Fibroblast of the conjunctiva (primary cell): ENCODE measurements at places on chromosomes 13 and 19.

- no peak for DNase-seq
These were observed 6.3 kb downstream of the BICRA start for GRCh38 chr19:47615230-47615629.

GRCh38 chr19:29714953-29715700, at the start of gene C19orf12:
C19orf12 (minus strand) TSS chr19:29715261; CDS start chr19:29708413, 6,848 bp downstream.
- DNase-seq = no peak

GRCh38 chr13:71459708-71460107, 407.3 kb downstream of the DACH1 start:
- DNase-seq = no peak

- DNase-seq = no peak
These were observed 43.8 kb downstream of the KLF12 start for GRCh38 chr13:74090397-74090796.

DNA sequence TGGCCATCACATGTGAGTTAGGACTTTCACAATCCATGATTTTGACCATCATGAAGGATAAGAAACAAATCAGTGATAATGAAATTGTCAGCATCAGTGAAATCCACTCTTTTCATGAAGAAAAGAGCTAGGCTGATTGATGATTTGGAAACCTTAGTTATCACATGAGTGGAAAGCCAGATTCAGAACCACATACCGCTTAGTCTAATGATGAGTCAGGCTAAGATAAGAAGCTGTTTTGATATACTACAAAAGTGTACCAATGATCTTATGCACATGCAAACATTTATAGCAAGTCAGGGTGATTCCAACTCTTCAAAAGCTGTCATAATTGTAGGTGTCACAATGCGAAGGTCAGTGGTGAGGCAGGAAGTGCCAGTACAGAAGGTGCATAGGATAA, 519.3 kb downstream of the GPC6 start:
- DNase-seq = no peak

DNA sequence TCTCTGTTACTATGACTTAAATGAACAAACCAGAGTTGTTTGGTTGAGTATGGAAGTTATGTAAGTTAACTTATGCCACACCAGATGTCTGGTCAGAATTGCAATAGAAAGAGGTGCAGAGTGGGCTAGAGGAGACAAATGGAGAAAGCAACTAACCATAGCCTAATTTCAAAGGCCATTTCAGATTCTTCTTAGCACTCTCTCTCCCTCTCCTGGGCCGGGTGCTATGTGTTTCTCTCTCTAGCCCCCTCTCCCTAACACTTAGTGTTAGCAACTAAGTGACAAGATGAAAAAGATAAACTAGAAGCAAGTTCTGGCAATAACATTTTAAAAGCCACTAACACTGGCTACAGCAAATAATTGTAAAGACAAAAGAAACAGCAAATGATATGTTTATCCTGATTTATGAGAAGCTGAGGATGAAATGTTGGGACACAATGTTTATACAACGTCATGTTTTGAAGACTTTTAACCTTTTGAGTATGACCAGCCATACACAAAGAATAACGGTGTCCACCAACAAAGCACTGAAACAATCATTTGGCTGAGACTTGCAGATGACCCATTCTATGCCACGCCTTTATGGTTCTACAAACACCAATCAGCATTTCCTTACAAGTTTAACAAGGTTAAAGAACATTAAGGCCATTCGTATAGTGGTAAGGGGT, 18.6 kb downstream of the SERPINE3 start:
- no peak for DNase-seq
